Activated CD8-positive, alpha-beta memory T cell treated with anti-CD3 and anti-CD28 coated beads for 1 hour (primary cell): ENCODE measurements at places on chromosomes 7 and 10.

GRCh38 chr7:26815426-26815825, 49.0 kb downstream of the SKAP2 start:
- no peak for DNase-seq

DNA sequence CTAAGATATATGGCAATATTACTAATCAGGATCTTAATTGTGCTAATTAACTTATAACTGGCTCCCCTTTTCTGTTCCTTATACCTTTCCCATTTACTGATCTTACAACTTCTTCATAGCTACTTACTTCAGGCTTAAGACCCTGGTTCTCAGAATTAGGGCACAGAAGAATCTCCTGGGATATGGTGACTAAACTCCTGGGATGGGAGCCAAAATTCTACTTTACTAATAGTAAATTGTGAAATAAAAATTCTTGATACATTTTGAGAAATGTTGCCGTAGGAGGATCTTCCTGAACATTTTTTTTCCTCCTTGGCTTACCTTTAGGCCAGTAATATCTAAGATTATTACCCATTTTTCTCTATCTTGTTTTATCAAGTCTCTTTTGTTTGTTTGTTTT, 309.5 kb downstream of the ATRNL1 start:
- DNase-seq = no peak

GRCh38 chr7:150374472-150374871, 4.7 kb upstream of the ZNF775 start:
- DNase-seq = no peak

DNA sequence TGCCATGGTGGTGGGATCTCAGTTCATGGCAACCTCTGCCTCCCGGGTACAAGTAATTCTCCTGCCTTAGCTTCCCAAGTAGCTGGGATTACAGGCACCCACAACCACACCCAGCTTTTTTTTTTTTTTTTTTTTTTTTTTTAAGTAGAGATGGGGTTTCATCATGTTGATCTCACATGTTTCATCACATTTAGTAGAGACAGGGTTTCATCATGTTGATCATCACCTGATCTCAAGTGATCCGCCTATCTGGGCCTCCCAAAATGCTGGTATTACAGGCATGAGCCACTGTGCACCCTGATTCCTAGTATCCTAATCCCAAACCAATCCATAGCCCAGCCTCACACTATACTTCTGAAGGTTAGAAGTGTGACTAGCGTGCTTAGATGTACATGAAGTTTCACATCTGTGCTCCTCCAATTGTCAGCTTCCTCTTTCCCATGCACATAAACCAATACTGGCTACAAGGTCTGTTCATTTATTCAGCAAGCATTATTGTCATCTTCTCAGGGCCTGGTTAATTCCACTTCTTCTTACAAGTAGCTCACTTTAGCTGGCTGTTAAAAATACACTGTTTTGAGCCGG, 6.8 kb upstream of the NAT16 start:
- no peak for DNase-seq

DNA sequence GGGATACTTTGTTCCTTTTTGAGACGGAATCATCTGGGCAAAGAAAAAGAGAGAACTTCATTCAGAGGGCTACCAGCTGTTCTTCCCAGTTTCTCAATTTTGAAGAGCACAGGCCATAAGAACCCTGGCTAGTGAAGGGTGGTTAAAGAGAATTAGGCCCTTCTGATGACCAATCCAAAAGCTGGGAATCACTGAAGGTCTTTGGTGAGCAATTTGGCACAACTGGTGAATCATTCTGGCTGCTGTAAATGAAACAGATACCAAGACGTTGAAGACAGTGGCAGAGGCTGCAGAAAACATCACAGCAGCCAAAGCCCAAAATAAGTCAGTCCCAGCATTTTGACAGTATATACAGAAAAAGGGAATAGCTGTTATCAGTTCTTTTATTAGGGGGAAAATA, 5.1 kb downstream of the RAPGEF5 start:
- no peak for DNase-seq

- DNase-seq = no peak
Observed at GRCh38 chr7:23938937-23939552, 229.0 kb downstream of the STK31 start.

DNA sequence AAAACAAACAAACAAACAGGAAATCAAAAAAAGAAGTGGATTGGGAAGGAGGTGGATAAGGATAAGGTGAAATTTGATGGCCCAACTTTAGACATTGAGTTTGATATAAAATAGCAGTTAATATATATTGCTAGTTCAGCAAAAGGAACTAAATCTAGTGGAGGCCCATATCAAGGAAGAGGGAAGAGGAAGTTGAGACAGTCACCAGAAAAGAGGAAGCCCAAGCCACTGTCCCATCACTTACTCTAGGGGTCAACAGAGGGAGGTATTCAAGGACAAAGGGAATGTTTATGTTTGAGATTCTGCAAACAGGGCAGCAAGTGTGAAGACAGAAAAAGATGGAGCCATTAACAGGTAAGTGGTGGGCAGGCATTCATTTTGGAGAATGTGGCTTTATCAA, 3.7 kb downstream of the LAMTOR4 start:
- no peak for DNase-seq

DNA sequence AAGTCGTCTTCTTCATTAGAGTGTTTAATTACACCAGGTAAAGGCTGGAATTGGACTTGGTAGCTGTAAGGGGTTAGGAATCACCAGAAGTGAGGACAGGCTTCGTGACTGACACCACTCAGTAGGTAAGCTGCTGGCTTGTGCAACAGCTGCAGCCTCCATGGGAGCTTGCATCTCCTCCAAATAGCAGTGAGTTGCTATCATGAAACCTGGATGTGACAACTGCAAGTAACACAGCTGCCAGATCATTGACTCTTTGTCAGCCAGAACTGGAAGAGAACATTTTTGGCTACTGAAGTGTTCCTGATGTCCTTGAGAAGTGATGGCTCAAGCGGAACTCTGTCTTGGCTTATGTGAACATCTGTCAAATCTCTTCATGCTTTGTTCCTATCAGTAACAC, 64.1 kb upstream of the MSRB2 start:
- no peak for DNase-seq

- no peak for DNase-seq
Observed at GRCh38 chr10:72253578-72253977, 20.1 kb upstream of the DDIT4 start.

- no peak for DNase-seq
Observed at GRCh38 chr7:1994931-1995330, 237.8 kb downstream of the MAD1L1 start.

DNA sequence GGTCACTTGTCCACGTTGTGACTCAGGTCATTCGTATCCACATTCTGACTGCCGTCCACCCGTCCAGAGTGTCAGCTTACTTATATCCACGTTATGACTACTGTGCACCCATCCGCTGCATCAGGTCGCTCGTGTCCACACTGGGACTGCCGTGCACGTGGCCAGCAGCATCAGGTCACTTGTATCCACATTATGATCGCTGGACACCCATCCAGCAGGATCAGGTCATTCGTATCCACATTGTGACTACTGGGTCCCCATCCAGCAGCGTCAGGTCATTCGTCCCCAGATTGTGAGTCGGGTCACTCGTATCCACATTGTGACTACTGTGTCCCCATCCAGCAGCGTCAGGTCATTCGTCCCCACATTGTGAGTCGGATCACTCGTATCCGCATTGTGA, 47.3 kb upstream of the SUN1 start:
- DNase-seq = no peak

- no peak for DNase-seq
Observed at GRCh38 chr7:148191391-148192065, 399.0 kb upstream of the C7orf33 start.

DNA sequence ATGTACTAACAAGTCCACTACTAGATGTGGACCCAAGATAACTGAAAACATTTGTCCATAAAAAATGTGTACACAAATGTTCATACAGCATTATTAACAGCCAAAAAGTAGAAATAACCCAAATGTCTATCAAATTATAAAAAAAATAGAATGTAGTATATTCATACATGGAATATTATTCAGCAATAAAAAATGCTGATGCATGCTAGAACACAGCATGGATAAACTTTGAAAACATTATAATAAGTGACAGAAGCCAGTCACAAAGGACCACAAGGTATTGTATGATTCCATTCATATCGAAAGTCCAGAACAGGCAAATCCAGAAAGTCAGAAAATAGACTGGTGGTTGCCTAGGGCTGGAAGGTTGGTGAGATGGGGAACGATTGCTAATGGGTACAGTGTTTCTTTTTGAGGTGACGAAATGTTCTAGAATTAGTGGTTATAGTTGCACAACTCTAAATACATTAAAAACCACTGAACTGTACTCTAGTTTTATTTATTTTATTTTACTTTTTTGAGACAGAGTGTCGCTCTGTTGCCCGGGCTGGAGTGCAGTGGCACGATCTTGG, 43.3 kb upstream of the ANLN start:
- DNase-seq = no peak

DNA sequence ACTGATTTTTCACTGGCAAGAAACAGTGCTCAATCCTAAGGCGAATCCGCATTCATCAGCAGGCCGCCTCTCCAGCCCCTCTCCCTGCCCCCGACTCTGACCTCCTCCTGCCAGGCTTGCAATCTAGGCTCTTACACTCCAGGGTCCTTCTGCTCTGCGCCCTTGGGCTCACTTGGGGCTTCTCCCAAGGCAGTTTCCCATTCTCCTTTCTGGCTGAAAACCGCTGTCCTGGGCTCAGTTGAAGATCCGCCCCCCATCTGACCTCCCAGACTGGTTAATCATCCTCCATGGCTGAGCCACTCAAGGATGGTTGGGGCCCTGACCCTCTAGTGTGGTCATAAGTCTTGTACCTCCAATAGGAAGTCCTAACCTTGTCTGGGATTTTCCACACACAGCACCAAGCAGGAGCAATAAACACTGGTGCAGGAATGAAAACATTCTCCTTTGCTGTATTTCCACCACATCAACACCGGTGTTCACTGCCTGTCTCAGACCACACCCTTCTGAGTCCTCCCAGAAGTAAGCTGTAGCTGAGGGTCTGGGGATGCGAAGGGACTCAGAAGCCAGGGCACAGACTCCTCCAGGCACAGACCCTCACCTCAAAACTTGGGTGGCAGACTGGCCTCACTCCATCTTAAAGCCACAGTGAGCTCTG, 42.4 kb downstream of the TNS3 start:
- DNase-seq = no peak

GRCh38 chr10:3350617-3351258, 178.2 kb upstream of the PITRM1 start:
- no peak for DNase-seq

GRCh38 chr7:155979994-155980393, 167.7 kb upstream of the SHH start:
- DNase-seq = no peak

GRCh38 chr7:1901431-1902210, 231.5 kb downstream of the ELFN1 start:
- DNase-seq = no peak

DNA sequence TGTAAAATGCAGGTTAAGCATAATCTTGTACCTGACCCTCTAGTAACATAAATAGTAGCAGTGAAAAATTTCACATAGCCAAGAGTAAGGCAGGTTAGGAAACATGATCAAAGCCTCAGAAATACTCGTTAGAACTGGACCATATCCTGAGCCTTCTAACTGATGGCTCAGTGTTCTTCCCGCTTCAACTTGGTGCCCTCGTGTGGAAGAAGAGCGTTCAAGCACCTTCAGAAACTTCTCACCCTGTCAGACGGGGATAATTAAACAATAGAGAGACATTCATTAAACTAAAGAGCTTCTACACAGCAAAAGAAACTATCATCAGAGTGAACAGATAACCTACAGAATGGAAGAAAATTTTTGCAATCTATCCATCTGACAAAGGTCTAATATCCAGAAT, 124.5 kb downstream of the MYOF start:
- DNase-seq = no peak

DNA sequence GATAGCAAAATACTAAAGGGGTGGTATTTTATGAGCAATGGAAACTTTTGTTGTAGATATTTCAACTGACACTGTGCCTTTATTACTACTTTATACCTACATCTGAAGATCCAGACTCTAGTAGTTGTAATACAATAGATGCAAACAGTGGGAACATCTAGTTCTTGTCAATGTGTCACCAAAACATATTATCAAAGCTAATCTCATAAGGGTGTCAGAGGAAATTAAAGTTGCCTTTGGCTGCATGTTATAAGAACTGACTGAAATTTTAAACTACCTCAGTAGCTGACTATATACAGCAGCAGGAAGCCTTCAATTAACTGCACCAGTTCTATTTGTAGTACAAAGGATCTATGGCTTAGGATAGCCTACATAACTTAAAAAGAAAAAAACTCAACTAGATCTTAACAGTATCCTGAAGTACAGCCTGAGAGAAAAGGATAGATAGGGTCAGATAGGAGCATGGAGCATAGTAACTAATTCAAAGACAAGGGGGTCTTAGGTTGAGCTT, 30.9 kb downstream of the HDAC9 start:
- no peak for DNase-seq

DNA sequence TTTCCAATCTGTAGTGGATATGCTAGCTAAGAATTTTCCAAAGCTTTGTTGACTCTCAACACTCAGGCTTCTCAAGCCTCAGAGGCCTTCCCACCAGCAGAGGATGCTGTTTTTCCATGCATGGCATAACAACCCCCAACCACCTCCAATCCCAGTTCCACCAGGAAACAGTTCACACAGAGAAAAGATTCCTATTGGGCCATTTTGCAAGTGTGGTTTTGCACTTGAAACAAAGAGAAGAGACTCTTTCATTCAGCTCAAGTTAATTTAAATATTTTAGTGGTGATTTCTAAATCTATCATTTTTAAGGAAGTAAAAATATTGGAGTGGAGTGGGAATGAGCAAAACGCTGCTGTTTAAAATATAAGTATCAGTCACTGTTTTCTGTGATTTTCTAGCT, 105.6 kb upstream of the COL1A2 start:
- no peak for DNase-seq

DNA sequence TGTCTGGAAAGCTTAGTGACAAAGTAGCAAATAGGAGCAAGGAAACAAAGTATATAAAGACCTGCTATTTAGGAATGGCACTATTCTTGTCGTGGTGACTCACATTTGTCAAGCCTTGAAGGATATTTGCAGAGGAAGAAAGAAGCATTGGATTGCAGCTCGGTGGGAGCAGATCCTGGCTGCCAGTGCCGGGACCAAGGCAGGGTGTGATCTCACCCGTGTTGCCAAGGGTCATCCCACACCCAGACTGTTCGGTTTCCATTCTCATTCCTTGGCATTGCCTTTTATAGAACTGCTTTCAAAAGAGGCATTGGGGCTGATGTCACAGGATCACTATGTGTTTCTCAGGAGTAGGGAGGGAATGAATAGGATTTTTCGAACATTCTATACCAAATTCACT, 176.2 kb downstream of the GALNT17 start:
- DNase-seq = no peak

DNA sequence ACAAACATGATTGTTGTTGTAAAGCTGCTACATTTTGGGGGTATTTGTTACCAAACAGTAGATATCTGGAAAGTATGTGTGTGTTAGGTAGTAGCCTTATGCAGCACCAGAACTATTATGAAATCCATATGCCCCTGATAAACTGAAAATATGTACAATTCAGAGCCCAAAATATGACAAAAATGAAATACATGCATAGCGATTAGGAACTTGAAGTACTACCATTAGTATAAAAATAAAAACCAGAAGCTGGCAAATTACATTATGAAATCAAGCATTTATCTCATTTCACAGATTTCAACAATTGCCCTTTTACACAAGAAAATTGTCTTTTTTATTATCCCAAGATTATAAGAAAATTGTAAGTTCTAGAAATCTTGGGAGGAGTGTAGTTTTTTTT, 33.9 kb downstream of the SLC26A5 start:
- no peak for DNase-seq
